ENCODE measurements at places on chromosomes 6 and 20.

- no peak for DNase-seq
- H3K27me3 ChIP-seq = peaks cover 9% of the 10 kb centered on the region
- H3K4me1 ChIP-seq = no peaks in the 10 kb centered on the region
- H3K4me3 ChIP-seq = no peak overlapping the region
- H3K36me3 ChIP-seq = no peaks in the 10 kb centered on the region
- no peak overlapping the region for H3K27ac ChIP-seq
Observed at GRCh38 chr6:167647306-167647705, 179.4 kb upstream of the AFDN start.

GRCh38 chr6:147201885-147202515, 2.2 kb upstream of the STXBP5 start:
- no peaks in the 10 kb centered on the region for H3K27me3 ChIP-seq
- peak overlapping the region; percentile 98 for H3K27ac ChIP-seq
- H3K4me3 ChIP-seq = peak overlapping the region; percentile 95
- peaks cover 2% of the 10 kb centered on the region for H3K36me3 ChIP-seq
- peak; percentile 41 for DNase-seq

GRCh38 chr6:128400875-128401274, 119.5 kb downstream of the PTPRK start:
- H3K4me1 ChIP-seq = peaks cover 11% of the 10 kb centered on the region
- DNase-seq = no peak
- no peak overlapping the region for H3K4me3 ChIP-seq

DNA sequence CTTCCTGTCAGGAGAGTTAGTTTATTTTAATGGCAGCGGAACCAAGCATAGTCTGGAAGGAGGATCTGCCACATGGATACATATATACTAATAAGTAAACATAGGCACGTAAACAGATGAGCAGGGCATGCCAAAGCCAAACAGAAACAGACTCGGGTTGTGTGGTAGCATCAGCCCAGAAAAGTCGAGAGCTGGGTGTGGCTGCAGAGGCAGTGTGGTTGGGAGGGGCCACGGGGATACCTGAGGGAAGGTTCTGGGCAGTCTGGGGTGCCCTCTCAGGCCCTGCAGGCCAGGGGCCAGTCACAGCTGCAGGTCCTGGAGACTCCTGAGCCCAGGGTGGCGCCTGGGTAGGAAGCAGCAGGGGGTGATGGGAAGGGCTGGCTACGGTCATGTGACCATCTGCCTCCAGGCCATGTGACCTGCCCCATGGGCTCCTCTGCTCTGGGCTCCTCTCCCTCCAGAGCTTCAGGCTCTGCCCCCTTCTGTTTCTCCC, 42.8 kb upstream of the MRPS10 start:
- no peak overlapping the region for H3K27ac ChIP-seq
- no peak overlapping the region for H3K4me3 ChIP-seq
- peaks cover 5% of the 10 kb centered on the region for H3K36me3 ChIP-seq
- DNase-seq = no peak

- H3K4me3 ChIP-seq = peak overlapping the region; percentile 94
- no peaks in the 10 kb centered on the region for H3K27me3 ChIP-seq
- DNase-seq = no peak
- peaks cover 27% of the 10 kb centered on the region for H3K36me3 ChIP-seq
- H3K27ac ChIP-seq = peak overlapping the region; percentile 95
Observed at GRCh38 chr20:20051767-20052073, 546 bp downstream of the CRNKL1 start.

GRCh38 chr6:119350202-119350951, 816 bp upstream of the MAN1A1 start:
- no peaks in the 10 kb centered on the region for H3K27me3 ChIP-seq
- peak; percentile 69 for DNase-seq
- peaks cover 20% of the 10 kb centered on the region for H3K36me3 ChIP-seq
- peaks cover 43% of the 10 kb centered on the region for H3K4me1 ChIP-seq
- peak overlapping the region; percentile 91 for H3K27ac ChIP-seq

- no peak for DNase-seq
- peaks cover 10% of the 10 kb centered on the region for H3K36me3 ChIP-seq
- peaks cover 30% of the 10 kb centered on the region for H3K4me1 ChIP-seq
Observed at GRCh38 chr6:135576055-135576454, 78.5 kb upstream of the AHI1 start.

DNA sequence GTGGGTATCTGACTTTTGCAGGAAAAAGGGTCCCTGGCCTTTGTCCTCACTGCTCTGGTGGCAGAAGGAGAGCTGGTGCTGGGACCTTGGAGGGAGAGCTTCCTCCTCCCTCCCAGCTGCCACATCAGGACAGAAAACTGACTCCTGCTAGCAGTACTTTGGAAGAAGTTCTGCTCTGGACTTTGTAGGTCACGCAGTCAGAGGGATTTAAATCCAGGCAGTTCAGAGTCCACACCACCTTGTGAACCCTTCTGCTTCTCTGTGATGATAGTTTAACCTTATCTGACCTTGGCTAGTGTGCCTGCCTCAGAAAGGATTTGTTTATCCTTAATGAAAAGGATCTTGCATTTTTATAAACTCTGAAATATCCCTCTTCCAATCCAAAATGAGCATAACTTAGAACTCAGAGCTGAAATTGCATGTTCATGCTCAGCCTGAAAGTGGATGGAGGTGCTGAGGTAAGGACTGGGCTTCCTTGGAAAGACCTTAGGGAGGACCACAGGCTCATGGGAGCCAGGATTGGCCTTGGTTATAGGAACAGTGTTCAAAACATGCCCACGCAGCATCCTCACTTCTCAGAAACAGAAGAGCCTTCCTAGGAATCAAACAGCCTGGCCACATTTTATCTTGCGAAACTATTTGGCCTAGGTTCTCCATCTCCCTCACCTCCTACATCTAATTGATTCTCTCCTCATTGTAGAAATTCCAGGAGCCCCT, 123.9 kb upstream of the SASH1 start:
- H3K27me3 ChIP-seq = peaks cover 42% of the 10 kb centered on the region
- H3K27ac ChIP-seq = no peak overlapping the region
- no peaks in the 10 kb centered on the region for H3K36me3 ChIP-seq
- no peaks in the 10 kb centered on the region for H3K4me1 ChIP-seq

GRCh38 chr6:79833964-79834284, 113.4 kb downstream of the ELOVL4 start:
- DNase-seq = no peak
- no peaks in the 10 kb centered on the region for H3K4me1 ChIP-seq
- peaks cover 15% of the 10 kb centered on the region for H3K27me3 ChIP-seq
- no peak overlapping the region for H3K27ac ChIP-seq
- no peak overlapping the region for H3K4me3 ChIP-seq

DNA sequence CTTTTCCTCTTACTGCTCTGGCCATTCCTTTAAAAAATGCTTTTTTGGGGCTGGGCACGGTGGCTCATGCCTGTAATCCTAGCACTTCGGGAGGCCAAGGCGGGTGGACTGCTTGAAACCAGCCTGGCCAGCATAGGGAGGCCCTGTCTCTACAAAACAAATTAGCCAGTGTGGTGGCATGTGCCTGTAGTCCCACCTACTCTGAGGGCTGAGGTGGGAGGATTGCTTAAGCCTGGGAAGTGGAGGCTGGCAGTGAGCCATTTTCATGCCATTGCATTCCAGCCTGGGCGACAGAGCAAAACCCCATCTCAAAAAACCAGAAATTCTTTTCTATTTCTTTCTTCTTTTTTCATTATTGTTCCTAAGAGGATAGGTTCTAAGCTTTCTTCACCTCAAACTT, 36.9 kb upstream of the RNF144B start:
- no peak for DNase-seq
- H3K27ac ChIP-seq = no peak overlapping the region
- H3K27me3 ChIP-seq = peaks cover 21% of the 10 kb centered on the region
- no peaks in the 10 kb centered on the region for H3K4me1 ChIP-seq

Measured in activated CD8-positive, alpha-beta T cell treated with anti-CD3 and anti-CD28 coated beads for 36 hours (primary cell).